ENCODE measurements at places on chromosomes 16 and 17.

DNA sequence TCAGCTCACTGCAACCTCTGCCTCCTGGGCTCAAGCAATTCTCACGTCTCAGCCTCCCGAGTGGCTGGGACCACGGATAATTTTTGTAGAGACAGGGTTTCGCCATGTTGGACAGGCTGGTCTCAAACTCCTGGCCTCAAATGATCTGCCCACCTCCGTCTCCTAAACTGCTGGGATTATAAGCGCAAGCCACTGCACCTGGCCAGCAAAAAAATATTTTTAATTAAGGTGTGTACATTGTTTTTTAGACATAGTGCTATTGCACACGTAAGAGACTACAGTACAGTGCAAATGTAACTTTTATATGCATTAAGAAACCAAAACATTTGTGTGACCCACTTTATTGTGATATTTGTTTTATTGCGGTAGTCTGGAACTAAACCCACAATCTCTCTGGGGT, 49.0 kb downstream of the NACA2 start:
- no peak for DNase-seq

DNA sequence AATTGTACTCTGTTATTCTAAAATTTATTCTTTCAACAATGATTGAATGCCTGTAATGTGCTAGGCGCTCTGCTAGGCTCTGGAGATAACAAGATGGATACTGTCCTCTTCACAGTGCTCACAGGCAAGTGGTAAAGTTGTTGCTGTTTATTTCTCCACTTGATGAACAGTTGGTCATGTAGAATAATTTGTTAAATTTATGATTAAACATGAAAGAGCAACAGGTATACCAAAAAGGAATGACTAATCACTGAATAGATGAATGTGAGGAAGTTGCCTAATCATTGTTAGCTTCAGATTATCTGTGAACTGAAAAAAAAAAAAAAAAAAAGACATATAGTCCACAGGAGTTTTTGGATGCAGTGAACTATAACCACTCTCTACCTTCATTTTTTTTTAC, 62.3 kb downstream of the NFATC3 start:
- DNase-seq, result no peak

DNA sequence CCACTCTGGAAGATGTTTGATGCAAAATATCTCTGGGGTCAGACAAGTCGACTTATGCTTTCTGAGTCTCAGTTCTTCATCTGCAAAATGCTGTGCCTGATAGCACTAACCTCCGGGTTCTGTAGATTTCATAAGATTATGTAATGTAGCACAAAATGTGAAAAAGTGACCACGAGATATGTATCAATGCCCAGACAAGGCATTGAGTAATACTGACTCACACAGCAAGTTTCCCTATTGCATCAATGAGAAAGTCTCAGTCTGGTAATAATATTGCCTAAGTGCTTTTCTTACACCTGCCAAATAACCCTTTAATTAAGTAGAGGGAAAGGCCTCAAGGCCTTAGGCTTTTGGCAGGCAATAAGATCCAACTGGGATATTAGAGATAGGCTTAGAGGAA, 41.4 kb upstream of the MMP2 start:
- DNase-seq, result no peak

GRCh38 chr16:89484041-89484501, 6.3 kb downstream of the ANKRD11 start:
- DNase-seq, result no peak

GRCh38 chr17:63275971-63276745, 169.9 kb downstream of the CYB561 start:
- DNase-seq, result no peak
